ENCODE measurements at places on chromosomes 7 and 10.

DNA sequence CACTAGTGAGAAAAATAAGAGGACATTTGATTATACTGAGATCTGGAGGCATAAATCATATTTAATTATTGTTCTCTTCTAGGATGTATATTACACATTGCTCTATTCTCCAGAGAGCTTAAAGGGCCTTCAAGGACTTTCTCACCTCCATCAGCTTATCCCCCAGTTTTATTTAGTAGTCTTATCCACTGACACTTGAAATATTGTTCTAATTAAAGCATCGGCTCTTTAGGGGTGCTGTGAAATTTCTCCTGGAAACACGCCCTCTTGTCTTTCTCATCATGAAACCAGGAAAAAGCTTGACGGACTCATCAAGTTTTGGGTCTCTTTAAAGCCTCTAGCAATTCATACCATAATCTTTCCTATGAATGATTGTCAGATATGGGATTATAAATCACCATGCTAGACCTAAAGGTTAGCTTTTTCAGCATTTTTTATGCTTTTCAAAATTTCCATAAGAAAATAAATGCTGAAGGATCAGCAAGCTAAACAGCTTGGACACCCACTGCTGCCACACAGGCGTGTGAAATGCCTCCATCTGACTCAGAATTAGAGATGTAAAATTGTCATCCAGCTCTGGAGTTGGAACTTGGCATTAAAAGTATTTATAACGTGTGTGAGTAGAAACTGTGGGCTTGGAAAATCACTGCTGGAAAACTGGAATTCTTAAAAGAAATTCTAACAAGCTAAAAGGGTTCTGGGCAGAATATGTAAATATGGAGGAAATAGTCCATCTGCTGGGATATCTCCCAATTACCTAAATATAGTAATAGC, 216.3 kb downstream of the CHRM2 start:
- no peak for DNase-seq

DNA sequence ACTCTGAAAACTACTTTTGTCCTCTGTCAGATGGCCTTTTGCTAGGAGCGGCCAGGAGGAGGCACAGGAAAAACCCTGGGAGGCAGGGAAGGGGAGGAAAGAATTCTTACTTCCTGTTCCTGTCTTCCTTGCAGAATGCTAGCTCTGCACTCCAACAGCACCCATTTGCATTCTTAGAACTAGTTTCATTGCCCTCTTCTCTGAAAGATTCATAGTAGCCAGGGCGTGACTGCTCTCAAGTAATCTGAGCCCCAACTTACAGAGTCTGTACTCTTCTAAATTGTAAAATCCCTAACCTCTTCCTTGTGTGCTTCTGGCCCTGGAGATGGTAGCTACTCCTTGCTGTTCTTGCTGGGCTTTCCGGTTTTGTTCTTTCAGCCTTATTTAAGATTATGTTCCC, 75.3 kb upstream of the STEAP1 start:
- DNase-seq, result no peak

DNA sequence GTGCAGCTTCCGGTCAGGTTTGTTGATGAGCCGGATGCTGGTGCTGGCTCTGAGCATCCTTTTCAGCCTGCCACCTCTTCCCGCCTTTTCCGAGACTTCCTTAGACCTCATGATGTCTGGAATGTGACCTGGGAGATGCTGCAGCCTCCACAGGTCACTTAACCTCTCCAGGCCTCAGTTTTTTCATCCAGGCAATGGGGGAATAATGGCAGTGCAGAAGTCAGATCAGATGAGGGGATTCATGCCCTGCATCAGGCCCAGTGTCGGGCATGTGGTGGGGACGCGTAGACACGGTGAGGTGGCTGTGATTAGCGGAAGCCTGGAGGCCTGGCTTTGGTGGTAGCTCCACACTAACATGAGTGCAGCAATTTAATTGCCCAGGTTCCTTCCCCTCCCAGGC, 24.6 kb downstream of the PFKFB3 start:
- DNase-seq, result no peak

GRCh38 chr10:124001391-124002148, 91.8 kb downstream of the CHST15 start:
- no peak for DNase-seq

- DNase-seq, result no peak
Measured at GRCh38 chr7:44814919-44815318, 18.4 kb downstream of the PPIA start.

DNA sequence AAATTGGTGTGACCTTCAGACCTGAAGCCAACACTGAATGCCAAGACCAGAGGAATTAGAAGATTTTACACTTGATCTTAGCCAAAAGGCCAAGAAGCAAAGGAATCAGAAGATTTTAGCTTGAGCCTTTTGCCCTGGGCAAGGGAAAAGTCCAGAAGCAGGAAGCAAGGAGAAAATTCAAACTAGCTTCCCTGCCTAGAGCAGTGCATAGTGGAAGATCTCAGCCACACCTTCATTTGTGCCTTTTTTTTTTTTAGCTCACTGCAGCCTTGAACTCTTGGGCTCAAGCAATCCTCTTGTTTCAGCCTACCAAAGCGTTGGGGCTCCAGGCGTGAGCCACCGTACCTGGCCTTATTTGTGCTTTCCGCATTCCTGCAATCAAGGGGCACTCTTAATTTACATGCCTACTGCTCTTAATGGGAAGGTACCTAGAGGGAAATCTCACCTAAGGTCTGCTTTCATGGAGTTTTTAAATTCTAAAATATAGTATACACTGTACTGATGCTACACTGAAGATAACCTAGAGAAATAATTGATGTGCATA, 8.3 kb upstream of the PIP4K2A start:
- no peak for DNase-seq

GRCh38 chr7:31192986-31193385, 140.9 kb downstream of the ADCYAP1R1 start:
- DNase-seq, result no peak

GRCh38 chr7:7178081-7178480, 4.3 kb upstream of the C1GALT1 start:
- DNase-seq, result no peak

Measured in activated naive CD4-positive, alpha-beta T cell (primary cell).